Astrocyte (in vitro differentiated cells and primary cell): ENCODE measurements at places on chromosomes 11 and 22. TPM values are rescaled to one million over a fixed set of nuclear protein-coding genes. Genes with fewer than 3 reads are reported as not detected.
A peak's percentile ranks its signal among the peaks of the same experiment; 100 is the strongest.

GRCh38 chr11:92967867-92968266 lies 1.6 kb upstream of the MTNR1B start:
- DNase-seq: no peak

DNA sequence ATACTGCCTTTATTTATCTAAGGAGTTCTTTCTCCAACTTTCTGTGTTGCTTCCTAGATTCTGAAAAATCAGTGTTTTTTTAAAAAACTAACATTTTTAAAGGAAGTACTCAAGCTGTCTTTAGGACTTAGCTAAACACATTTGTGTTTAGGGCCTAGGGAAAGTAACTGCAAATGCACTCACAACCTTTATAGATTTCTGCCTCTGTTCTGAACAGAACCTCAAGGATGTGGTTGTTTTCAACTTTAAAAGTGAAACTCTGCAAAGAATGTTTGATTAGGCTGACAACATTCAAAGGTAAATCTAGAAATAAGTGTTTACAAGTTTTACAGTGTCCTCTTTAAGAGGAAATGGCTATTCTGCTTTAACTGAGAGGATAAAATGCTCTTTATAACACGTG lies 55.4 kb upstream of the CNTN5 start:
- no peak for DNase-seq

DNA sequence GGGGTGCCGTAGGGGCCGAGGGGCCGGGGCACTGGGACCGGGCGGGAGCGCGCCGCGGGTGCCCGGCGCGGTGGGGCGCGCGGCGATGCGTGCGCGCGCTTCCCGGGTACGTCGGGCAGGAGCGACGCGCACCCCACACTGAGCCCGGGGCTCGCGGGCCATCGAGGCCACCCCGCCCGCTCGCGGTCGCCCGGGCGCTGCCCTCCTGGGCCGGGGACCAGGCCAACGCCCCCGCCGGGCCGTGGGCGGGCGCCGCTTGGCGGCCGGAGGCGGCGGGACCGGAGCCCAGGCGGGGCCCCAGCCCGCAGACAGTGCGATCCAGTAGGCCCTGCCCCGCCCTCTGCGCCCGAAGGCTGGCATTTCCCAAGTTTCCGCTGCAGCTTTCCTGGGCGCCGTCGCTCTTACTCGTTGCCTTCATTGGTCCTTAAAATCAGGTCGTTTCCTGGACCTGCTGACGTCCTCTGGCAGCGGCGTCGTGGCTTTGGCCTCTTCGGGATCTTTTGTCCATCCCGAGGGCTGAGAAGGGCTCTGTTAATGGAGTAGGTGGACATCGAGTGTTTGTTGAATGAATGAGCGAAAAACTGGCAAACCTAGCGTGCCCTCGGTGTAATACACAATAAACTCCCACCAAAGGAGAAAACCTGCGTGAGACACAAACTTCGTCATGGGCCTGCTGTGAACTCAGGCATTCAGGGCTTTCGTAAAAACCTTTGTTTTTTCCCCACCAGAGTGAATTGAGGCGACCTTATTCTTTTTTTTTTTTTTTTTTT lies 638 bp downstream of the PARVA start:
- DNase-seq: peak; percentile 76

- peak; percentile 70 for DNase-seq
Observed at GRCh38 chr11:36465449-36466163, 44.5 kb downstream of the TRAF6 start.

DNA sequence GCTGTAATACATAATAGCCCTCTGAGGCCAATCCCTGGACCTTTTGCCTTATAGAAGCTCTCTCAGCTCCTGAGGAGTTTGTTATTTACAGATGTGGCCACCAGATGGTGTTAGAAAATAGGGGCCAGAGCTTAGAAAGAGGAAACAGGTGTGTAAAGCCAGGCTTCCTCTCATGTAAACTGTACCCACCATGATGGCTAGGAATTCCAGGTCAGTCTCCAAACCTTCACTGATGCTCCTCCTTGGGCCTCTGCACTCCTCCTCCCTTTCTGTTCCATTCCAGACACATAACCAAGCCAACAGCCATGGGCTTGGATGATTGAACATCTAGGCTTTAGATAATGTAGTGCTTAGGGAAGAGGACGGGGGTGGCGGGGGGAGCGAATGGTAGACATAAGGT lies 39.7 kb downstream of the USP35 start:
- peak; percentile 11 for DNase-seq

GRCh38 chr11:118672846-118673245 lies 6.6 kb downstream of the TREH start:
- DNase-seq: no peak

- DNase-seq: no peak
Observed at GRCh38 chr22:38142606-38143005, 32.1 kb upstream of the BAIAP2L2 start.

GRCh38 chr11:15747671-15748070 lies 608.7 kb downstream of the SOX6 start:
- DNase-seq: peak; percentile 9

GRCh38 chr22:31269892-31270579 lies 22.3 kb downstream of the PIK3IP1 start:
- DNase-seq: no peak

GRCh38 chr11:122103321-122103720 lies 12.7 kb downstream of the BLID start:
- DNase-seq: peak; percentile 78

GRCh38 chr11:124207102-124207792 lies 24.1 kb downstream of the OR10D3 start:
- no peak for DNase-seq

DNA sequence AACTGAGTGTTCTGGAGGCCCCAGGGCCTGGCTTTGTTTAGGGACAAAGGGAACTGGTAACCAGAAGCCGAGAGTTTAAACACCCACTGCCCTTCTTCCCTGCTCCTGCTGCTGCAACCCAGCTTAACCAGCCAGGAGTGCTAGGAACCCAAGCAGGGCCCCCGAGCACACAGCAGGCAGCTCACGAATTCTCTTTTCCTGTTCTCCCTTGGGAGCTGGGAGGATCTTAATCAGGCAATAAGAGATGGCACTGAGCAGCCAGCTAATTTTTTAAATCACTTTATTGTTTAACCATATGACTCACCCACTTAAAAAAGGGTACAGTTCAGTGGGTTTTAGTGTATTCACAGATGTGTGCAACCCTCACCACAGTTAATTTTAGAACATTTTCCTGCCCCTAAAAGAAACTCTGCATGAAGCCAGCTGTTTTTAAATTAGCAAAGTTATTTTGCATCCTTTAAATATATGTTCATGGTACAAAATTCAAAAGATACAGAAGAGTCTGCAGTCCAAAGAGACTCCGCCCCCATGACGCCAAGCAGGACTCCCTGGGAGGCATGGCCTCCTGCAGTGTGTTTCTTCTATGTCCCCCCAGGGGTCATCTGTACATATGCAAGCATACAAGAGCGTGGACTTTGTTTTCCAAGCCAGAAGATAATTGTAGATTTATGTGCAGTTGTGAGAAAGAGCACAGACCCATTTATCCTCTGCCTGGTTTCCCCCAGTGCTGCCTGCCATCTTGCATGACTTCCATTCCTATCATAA lies 18.9 kb upstream of the PPP6R3 start:
- peak; percentile 29 for DNase-seq

DNA sequence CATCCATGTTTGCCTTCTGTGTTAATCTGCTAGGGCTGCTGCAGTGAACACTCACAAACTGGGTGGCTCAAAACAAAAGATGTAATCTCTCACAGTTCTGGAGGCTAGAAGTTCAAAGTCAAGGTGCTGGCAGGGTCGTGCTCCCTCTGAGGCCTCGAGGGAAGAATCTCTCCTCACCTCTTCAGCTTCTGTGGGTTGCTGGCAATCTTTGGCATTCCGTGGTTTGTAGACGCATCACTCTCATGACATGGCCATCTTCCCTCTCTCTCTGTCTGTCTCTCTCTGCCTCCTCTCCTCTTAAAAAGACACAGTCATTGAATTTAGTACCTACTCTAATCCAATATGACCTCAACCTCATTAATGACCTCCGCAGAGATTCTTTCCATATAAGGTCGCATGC lies 78.8 kb downstream of the TSPAN18 start:
- peak; percentile 19 for DNase-seq

GRCh38 chr11:8243458-8243857 lies 20.2 kb downstream of the LMO1 start:
- no peak for DNase-seq

- no peak for DNase-seq
Observed at GRCh38 chr11:91295591-91295990, 929.0 kb upstream of the FAT3 start.

DNA sequence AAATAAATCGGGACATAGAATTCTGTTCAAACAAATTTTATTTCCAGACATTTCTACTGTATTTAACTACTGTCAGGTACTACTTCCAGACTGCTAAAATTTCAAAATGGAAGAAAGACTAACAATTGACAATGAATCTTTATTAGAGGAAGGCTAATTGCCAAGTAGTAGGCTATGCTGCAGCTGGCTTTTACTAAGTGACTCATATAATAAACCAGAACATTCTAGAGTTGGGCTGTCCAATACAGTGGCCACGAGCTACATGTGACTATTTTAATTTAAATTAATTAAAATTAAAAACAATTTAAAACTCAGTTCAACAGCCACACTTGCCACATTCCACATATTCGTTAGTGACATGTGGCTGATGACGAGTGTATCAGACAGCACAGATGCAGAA lies 27.6 kb downstream of the CHKA start:
- no peak for DNase-seq

DNA sequence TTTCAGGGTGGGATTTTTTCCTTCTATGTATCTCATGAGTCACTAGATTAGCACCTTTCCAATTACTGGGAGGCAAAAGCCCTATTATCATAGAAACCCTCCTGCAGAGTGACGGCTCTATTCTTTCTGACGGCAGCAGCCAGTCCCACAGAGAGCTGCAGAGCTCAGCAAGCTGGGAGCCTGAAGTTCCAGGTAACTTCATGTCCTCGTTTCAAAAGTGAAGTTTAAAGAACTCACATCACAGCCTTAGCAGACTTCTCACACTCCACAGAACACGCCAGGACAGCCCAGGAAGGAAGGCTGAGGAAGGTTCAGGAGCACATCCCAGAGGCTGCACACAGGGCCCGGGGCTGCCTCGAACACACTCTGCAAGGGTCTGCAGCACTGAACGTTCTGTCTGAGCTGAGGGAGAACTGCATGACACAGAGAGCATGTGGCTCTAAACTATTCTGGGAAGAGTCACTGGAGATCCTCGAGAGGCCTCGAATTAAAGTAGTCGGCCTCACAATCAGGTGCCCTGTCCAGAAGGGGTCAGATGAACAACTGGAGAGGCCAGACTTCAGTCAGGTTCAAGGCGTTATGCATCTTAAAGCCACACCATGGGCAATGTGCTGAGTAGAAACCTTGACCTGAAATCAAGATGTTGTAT lies 104.2 kb upstream of the DRD2 start:
- no peak for DNase-seq

DNA sequence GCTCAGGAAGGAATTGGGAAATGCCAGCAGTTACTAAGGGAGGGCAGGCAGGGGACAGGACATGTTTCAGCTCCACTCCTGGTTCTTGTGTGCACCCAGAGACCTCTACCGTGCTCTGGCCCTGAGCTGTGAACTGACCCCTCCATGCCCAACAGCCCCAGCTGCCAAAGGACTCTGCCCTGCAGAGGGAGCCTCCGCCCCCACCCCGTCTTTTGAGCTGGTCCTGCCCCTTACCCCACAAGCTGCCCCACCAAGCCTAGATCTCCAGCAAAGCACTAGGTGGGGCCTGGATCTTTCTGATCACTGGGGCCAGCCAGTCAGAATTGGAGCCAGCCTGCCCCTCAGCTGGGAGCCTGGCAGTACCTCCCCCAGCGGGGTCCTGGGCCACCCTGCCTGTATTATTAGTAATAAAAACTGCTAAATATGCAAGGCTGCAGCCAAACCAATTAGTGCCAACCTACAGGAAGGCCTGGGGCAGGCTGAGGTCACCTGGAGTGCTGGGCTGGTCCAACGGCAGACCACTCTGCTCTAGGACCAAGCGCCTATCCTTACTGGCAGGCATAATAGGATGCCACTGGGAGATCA lies 23.9 kb upstream of the DRICH1 start:
- no peak for DNase-seq

DNA sequence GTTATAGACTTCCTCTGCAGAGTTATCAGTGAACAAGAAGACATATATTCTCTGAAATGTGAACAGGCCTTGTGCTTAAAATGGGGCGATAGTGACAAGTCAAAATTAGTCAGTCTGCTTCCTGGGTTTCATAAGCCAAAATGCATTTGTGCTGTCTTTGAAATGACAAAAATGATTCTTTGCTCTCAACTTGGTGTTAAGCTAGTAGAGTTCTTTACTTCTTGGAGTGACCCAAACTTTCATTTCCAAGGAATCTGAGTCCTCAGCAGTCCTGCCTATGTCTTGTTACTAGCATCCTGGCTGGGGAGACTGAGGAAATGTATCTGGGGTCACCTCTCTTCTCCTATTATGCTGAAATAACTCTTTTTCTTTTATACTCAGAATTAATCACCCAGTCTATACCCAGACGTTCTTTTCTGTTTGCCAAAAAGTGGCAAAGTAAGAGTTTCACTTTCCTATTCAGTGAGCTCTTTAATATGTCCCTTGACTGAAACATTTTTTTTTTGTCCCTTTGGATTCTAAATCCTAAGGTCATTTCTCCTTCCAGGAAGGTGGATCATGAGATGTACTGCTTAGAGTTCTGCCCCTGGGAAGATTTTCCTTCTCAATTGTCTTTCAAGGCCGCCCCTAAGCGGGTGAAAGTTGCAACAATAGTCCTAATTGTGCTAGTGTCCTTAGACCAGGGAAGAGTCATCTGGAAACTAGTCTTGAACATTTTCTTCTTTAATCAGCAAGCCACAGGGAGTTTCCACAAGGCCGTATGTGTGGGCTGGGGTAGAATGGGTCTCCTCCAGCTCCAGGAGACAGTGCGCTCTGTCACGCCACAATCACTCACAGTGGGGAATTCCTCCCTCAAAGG lies 53.0 kb upstream of the RDX start:
- DNase-seq: peak; percentile 52

DNA sequence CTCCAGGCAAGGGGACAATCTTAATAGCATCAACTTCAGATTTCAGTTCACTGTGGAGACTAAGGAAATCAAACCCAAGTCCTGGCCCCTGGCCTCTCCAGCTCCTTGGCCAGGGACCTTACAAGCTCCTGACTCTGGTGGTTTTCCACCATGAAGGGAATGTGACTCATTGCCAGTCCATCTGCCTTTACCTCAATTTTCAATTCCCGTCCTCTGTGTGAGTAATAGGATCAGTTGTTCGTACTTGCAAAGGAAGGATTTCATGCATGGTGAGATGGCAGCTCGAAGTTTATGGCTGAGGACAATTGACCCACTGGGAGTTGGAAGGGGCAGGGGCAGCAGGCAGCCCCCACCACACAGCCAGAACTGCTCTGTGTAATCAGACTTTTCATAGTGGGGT lies 42.5 kb downstream of the INSC start:
- peak; percentile 87 for DNase-seq

- peak; percentile 71 for DNase-seq
Observed at GRCh38 chr22:39493759-39494158, 8.3 kb upstream of the MIEF1 start.

The RASSF7 gene
- total RNA-seq: 31.1 and 32.3 TPM in 2 replicates

The TRIM29 gene
- 0.55 and 1.1 TPM in 2 replicates for total RNA-seq

The STX5 gene
- 44.2 and 45.7 TPM in 2 replicates for total RNA-seq

The MIAT gene
- total RNA-seq: 22.8 and 32.1 TPM in 2 replicates

The NXPE1 gene
- total RNA-seq: not detected in 2 replicates

The HOATZ gene
- total RNA-seq: 0.43 TPM in 2 replicates

The OR4A16 gene
- total RNA-seq: not detected in 2 replicates

The CCDC188 gene
- total RNA-seq: not detected in 2 replicates

The NEAT1 gene
- 202 and 317 TPM in 2 replicates for total RNA-seq

The MAJIN gene
- total RNA-seq: not detected in 2 replicates

The RPS6KB2 gene
- 52.9 and 57.0 TPM in 2 replicates for total RNA-seq

The VSIG2 gene
- total RNA-seq: 0.18 TPM in 1 of 2 replicates, not detected in the other

The SLC22A6 gene
- total RNA-seq: not detected in 2 replicates

The YPEL1 gene
- total RNA-seq: 0.82 and 0.86 TPM in 2 replicates

The FOSL1 gene
- total RNA-seq: 24.5 and 37.9 TPM in 2 replicates
